ENCODE measurements at places on chromosomes 3 and 15.

DNA sequence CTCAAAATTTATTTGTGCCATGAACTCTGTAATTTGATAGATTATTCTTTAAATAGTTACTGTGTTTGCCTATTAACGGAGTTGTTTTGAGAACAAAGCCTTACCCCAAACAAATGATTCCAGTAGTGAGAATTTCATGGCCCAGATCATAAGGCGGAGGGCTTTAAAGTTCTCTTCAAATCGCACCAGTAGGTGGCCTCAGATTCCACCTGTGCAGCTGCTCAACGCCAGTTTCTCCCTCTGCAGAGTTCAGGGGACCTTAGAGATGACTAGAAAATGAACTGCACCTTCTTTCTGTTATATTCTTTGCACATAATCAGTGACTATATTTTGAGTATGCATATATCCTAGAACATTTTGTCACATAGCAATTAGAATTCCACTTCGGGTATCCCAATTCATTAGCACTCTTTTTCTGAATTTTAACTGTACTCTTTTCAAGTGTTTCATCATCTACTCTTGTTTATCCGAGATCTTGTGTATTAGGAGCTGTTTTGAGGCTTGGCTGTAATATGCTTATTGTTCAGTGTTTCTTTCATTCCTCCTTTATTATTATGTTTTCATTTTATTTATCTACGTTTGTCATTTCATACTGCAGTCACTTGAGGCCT is 232.6 kb upstream of the CHRM5 start:
- no peak for DNase-seq

GRCh38 chr3:172582712-172583111 is 59.5 kb upstream of the TNFSF10 start:
- no peak for DNase-seq

DNA sequence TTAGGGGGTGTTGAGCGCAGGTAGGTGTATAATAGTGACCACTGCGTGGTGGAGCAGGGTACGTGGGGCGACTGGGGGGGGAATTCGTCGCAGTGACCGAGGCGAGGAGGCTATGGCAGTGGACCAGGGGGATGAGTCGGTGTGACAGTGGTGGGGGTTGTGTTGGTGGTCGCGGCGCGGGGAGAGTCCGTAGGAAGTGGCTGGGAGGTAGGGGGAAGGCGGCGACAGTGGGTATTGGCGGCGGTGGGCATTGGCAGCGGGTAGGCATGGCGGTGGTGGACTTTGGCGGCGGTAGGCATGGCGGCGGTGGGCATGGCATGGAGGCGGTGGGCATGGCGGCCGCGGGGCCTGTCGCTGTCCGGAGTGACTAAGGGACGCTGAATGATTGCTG is 739 bp downstream of the SNRPN start:
- no peak for DNase-seq

GRCh38 chr3:34067536-34068051 is 269.2 kb downstream of the PDCD6IP start:
- no peak for DNase-seq

GRCh38 chr3:128971421-128972100 is 22.3 kb downstream of the CFAP92 start:
- DNase-seq: no peak

DNA sequence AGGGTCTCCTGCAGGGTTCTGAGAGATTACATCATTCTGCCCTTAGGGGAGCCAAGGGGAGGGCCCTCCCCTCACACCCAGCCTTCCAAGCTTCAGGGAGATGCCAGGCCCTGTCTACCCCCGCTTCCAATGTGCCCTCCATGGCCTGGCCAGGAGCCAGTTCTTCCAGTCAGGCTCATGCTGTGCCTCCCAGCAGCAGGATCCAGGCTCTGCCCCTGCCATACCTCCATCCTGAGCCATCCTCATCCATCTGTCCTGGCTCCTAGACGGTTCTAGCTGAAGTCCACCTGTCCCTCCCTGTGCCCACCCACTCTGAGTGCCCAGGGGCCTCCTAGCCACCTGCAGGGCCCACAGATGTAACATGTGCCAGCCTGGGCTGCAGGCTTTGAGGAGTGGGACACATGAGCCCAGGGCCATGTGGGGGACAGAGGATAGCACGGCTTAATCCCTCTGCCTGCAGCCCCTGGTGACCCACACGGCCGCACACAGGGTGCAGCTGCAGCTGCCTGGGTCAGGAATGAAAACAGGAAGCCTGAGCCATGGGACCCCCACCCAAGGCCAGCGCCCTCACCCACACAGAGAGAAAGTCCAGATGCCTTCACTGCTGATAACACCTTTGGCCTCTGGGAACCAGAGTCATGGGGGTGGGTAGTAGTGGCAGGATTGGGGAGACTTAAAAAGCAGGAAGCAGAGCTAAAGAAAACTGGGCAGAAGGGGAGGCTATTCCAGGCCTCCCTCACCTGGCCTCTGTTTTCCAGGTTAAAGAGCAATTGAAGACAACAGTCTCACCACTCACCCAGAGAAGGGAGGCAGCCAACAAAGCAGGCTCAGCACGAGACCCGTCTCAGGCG is 11.8 kb downstream of the PLCD1 start:
- no peak for DNase-seq

DNA sequence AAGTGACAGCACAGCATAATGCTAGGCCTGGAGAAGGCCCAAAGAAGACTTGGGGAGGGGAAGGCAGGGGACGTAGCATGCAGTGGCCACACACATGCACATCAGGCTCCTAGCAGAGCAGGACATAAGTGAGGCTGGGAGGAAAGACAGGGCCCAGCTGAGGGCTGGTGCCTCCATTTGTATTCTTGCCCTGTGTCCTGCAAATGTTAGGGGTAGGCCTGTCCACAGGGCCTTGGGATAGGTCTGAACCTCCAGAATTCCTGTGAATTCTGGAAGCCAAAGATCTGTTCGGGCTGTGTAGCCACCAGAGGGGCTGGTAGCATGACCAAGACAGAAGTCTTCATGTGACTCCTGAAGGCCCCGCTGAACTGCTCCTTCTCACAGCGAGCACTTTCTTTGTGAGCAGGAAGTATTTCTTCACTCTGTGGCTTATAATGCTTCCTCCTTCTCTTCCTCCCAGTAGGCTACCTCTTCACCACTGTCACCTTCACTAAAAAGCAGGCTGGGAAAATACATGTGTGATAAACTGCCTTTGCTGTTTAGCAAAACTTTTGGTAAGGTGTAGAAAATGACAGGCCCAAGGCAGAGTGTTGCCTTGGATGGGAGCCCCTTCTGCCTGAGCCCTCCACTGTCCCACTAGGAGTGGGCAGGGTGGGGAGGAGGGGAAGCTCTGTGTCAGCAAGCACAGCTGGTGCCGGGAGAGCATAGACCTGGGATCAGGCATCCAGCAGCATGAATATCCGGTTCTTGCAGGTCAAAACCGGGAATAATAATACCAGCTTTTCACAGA is 8.4 kb downstream of the CERS3 start:
- DNase-seq: no peak
